Occipital lobe (tissue), 3 donors: ENCODE measurements at places on chromosomes 6 and 20.

GRCh38 chr6:34106421-34106820 is 39.5 kb downstream of the GRM4 start:
- DNase-seq: no peak

- DNase-seq: no peak
Observed at GRCh38 chr6:125942672-125943527, 13.7 kb upstream of the HINT3 start.

DNA sequence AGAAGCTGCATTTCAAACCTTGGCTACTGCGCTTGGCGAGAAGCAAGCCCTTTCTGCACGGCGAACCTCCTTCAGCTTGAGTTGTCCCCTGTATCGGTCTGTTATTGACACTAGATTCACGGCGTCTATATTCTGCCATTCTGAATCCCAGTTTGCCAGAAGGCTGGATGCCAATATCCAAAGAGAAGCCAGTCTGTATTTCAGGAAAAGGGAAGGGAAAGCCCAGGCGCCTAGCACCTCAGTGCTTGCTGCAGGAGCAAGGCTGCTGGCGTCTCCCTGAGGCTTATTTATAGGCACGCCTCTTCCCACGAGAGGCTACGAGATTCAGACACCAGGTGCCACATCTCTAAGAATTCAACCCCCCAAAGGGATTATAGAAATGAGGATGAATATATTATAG is 89.6 kb upstream of the CDH4 start:
- no peak for DNase-seq

GRCh38 chr6:161211380-161212035 is 62.4 kb downstream of the AGPAT4 start:
- DNase-seq: no peak

- no peak for DNase-seq
Observed at GRCh38 chr6:157436219-157436943, 55.4 kb downstream of the ZDHHC14 start.

DNA sequence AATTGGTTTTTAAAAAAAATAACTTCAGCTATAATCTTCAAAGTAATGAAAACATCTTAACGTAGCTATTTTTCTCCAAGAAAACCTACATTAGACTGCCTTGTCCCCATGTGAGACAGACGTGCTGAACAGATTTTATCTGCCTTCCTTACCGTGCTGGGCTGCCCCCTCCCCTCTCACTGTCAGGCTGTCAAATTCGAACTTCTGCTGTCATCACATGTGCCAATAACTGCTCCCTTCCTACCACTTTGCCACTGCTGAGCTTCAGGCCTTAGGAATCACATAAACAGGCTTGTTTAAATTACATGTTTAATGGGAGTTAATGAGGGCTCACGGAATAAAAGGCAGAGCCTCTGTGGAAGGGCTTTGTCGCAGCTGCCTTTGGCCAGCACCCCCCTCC is 77.0 kb upstream of the NHSL1 start:
- DNase-seq: no peak
